Esophagus squamous epithelium (tissue), 5 donors: ENCODE measurements at places on chromosomes 12 and 14.

GRCh38 chr12:108939594-108939993 is 59.7 kb downstream of the DAO start:
- DNase-seq = no peak

- no peak for DNase-seq
Observed at GRCh38 chr12:30850684-30851083, 75.9 kb upstream of the TSPAN11 start.

DNA sequence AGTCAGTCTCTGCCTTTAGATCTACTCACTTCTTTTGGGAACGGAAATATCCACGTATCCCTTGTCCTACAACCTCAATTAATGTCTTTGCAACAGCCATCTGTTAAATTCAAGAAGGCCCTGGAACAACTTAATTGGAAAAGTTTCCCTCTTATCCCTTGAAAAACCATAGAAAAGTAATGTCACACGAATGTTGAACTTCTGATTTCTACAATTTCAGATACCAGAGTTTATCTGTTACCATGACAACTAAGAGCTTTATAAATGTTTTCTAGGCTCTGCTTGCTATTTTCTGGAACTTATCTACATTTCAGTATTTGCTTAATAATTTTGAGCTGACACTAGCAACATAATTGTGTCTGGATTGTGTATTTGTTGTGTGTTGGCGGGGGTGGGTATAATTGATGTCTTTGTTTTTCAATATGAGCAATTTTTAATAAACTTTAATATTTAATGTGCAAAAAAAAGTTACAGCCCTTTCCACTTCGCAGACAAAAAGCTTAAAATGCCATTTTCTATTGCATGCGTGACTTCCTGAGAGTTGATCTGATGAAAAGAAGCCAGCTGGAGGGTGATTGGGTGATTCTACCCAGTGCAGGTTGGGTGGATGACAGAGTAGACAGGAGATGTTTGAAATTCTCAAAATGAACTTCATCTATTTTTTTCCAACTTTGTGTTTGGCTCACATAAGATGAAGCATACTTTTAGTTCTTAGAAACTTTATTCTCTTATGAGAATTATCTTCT is 11.8 kb upstream of the EDDM3A start:
- no peak for DNase-seq

DNA sequence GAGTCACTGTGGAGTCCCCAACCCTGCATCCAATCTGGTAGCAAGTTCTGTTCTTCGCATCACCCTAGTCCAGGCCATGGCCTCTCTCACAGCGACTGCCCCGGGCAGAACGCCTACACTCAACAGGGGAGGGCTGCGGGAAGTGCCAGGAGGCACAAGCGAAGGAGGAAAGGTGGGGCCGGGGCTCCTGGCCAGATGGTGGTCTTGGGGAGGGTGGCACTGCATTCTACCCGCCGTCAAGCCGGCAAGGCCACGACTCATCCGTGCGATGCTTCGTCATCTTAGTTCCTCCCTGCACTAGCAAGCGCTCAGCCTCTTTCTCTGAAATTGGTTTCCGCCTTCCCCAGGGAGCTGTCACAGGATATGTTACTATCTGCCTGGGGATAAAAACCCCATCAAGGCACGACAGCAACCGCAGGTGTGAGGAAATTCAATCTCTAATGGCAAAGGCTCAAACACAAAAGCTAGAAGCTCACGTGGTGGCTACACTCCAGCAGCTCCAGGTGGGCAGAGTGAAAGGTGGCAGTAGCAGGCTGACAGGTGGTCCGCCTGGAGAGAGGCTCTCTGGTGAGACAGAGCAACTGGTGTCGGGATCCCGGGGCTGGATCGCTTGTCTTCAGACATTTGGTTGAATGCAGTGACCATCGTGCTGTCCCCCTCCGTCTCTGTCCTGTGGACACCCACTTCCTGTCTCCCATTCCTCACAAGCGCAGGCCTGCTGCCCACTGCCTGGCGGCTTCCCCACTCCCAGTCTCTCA is 34.1 kb downstream of the ACADS start:
- DNase-seq = no peak

- DNase-seq = no peak
Observed at GRCh38 chr14:99816217-99816616, 23.0 kb downstream of the EML1 start.

DNA sequence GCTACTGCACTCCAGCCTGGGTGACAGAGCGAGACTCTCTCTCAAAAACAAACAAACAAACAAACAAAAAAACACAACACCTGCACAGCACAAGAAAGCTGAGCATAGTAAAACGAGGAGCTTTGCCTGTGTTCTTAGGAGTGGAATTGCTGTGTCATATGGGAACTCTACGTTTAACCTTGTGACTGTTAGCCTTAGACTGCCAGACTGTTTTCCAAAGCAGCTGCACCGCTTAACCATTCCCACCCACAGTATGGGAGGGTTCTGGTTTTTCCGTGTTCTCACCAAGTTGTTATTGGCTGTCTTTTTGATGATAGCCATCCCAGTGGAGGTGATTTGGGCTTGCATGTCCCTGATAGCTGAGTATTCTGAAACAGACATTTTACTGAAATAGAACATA is 9.2 kb downstream of the WNT5B start:
- DNase-seq = no peak

DNA sequence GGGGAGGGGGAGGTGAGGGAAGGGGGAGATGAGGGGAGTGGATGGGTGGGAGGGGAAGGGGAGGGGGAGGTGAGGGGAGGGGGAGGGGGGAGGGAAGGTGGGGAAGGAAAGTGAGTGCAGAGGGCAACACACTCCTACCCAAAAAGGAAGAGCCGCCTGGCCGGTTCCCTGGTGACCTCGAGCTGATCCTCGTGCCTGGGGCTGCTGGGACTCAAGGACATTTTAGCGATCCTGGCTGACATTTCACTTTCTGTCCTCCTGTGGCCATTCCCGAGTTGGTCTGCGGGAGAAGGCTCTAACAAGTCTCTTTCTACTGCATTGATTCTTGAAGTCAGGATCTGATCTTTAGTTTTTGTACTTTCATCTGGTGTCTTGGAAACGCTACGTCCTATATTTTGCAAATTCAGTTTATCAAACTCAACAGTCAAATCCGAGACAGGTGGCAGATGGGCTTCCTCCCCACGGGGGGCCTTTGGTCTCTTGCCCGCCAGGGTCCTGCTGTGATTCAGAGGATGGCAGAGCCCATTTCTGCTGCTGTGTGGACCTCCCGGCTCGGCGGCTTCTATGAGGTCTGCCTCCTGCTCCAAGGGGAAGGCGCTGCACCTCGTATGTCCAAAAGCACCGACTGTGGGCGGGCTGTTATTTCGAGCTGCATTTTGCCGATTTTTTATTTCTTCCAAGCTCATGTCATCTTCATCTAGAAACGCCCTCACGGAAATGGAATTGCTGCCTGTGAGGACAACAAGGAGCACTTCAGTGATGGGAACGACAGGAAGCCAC is 19.1 kb downstream of the PGAM5 start:
- no peak for DNase-seq

GRCh38 chr12:53989227-53990113 is 4.5 kb downstream of the HOXC10 start:
- no peak for DNase-seq

DNA sequence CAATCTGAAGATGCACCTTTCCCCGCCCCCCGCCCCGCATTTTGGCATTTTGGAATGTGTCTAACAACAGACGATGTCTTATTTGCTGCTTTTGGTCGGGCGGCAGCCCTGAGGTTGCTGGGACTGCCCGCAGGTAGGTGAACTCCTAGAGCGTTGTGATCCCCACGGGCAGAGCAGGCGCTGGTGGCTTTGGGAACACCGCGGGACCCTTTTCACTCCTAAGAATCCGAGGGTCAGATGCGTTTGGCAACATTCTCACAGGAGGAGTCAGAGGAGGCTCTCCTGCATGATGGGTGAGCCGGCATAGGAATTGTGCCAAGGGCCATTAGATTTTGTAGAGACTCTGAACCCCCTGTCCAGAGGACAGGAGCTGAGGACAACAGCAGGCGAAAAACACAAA is 41.9 kb downstream of the HCAR2 start:
- DNase-seq = no peak
